ENCODE measurements at places on chromosomes 12 and 14.

- no peak for DNase-seq
These were observed 26.8 kb downstream of the AMN start for GRCh38 chr14:102949062-102949800.

- no peak for DNase-seq
These were observed 5.9 kb downstream of the GOLGA5 start for GRCh38 chr14:92800012-92800411.

DNA sequence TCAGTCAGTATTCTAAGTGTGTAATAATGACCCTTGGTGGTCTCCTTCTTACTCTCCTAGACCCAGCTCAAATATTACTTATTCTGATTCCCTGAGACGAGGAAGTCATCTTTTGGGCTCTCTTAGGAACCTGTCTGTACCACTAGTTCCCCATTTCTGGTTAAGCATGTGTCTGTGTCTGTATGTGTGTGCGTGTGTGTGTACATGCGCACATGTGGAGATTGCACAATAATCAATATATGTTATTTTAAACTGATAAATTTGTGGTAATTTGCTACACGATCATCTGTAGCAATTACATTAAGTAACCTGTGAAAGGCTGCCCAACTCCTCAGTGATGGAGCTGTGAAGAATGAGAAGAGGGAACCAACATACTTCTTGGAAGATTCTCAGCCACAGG, 132.2 kb downstream of the ASCL4 start:
- no peak for DNase-seq

- DNase-seq = peak; percentile 32
These were observed 7.2 kb upstream of the ANKRD9 start for GRCh38 chr14:102516531-102517391.

GRCh38 chr12:112359290-112359689, 22.9 kb downstream of the HECTD4 start:
- DNase-seq = no peak

GRCh38 chr14:99530407-99531155, 49.4 kb downstream of the CCNK start:
- no peak for DNase-seq

- no peak for DNase-seq
These were observed 7.2 kb downstream of the PDE3A start for GRCh38 chr12:20375560-20375959.

GRCh38 chr12:114092981-114093380, 126.9 kb upstream of the RBM19 start:
- no peak for DNase-seq

- DNase-seq = no peak
These were observed 84.6 kb downstream of the BTG1 start for GRCh38 chr12:92061061-92061460.

DNA sequence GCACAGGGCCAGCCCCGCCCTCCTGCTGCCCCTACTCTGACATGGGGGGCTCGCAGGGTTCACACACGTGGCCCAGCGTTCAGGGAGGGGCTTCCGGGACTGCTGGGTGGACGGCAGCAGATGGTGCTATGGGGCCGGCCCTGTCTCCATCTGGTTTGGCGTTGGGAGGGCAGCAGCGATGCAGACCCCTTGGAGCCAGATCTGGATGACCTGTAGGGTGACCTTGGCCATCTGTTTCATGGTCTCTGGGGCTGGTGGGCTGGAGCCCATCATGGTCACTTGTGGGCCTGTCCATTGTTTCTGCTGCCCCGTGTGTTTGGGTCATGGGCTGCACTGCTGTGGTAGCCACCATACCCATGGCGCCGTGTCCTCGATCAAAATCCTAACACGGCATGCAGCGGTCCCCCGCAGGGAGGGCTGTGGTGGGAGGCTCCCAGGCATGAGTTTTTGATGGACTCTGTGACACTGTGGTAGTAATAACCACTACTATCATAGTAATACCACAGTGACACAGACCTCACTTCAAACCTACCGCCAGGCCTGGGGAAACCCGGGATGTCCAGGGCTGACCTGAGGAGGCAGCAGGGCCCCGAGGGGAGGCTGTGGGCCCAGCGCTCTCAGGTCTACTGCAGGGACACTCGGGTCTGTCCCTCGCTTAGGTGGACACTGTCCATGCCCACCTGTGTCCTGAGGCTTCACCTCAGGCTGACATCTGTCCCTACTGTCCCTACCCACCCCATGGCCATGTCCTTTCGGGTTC, 359.4 kb downstream of the TMEM121 start:
- no peak for DNase-seq

DNA sequence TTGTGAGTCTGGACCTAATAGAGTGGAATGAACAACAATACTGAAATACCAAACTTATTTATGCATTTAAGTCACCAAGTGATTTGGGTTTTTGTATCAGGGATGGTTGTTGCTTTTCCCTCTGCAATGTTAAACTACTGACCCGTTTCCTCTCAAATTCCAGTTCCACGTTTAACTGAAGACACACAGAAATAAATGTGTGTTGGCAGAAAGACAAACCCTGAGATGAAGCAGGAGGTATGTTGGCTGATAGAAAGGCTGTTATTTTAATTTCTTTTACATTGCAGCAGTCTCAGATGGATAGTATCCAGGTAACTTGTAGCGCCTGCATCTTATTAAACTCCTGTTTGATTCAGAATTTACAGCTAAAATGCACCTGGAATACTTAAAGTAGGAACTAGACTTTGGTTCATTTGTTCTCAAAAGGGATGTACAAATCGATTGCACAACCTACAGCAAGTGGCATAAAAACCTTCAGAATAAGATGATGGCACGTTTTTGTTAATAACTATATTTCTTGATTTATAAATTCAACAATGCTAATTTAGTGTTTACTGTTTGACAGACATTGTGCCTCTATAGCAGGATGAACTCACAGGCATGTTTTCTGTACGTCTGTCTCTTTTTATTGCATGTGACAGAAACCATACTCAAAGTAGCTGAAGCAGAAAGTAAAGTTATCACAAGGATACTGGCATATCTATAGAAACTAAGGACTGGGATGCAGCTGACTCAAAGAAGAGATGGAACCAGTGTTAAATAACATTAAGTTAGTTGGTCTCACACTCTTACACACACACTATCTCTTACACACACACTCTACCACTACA, 405.7 kb downstream of the ZFP36L1 start:
- no peak for DNase-seq

- DNase-seq = no peak
These were observed 1110.3 kb downstream of the FLRT2 start for GRCh38 chr14:86640288-86640687.

GRCh38 chr14:59254146-59254910, 65.9 kb downstream of the DAAM1 start:
- DNase-seq = no peak

DNA sequence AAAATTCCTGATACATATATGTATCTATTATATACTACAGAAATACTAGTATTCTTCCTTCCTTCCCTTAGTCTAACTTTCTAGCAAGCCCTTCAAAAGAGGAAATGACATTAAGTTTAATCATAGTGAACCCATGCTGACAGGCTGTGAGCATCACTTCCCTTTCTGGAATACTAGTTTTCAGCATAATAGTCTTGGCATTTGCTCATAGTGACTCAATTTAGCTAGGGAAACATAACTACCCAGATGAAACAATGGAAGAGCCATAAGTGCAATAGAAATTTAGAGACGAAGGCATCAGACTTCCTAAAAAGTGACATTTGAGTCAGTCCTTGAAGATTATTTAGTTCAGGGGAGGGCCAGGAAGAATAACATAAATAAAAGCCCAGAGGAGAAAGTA, 184.5 kb upstream of the CRY1 start:
- no peak for DNase-seq

- DNase-seq = no peak
These were observed 481.0 kb downstream of the EGLN3 start for GRCh38 chr14:33469898-33470297.

DNA sequence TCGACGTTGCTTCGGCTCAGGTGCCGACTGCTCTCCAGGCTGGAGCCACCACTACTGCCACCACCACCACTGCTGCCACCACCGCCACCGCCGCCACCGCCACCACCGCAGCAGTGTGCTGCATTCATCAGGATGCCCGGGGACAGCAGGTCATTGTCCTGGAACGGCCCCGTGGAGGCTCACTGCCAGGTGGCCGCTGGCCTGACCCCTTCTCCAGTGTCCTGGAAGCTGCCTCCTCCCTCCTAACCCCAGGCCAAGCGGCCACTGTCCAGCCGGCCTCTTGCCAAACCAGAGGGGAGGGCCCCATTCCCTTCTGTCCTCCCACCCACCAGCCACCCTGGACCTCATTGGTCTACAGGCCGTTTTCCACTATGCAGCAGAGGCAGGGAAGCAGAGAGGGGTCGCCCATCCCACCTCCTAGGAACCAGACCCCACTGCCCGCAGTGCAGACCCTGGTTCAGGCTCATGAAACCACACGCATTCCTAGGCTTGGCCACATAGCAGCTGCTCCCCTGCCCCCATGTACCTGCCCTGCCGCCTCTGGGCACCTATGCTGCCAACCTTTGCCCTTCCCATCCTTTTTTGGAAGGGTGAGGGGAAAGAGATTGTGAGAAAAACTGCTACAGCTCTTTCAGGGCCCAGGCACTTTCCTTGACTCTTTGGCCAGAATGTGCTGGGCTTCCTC, 15.2 kb downstream of the ARL6IP4 start:
- no peak for DNase-seq

DNA sequence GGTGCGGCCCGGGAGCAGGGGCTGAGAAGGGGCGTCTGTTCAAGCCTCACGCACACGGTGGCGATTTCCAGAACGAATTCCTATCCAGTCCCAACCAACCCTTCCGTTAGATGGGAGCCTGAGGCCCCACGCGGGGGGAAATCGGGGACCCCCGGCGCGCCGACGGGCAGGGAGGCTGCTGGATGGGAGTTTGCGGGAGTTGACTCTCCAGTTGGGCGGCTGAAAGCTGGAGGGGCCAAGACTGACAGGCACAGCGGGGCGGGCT, 9.8 kb downstream of the EXOC3L4 start:
- DNase-seq = no peak

Measured in stimulated activated CD8-positive, alpha-beta memory T cell treated with anti-CD3 and anti-CD28 coated beads, Interleukin-4, amount 100 ng/mL, for 1 hour (primary cell).